ENCODE measurements at places on chromosomes 1 and 21. TPM values are rescaled to one million over a fixed set of nuclear protein-coding genes. Genes with fewer than 3 reads are reported as not detected.

GRCh38 chr1:30988045-30988444 lies 77.5 kb downstream of the PUM1 start:
- H3K4me3 ChIP-seq: no peak overlapping the region
- no peak overlapping the region for H3K27ac ChIP-seq
- H3K27me3 ChIP-seq: no peaks in the 10 kb centered on the region

GRCh38 chr21:24995216-24995615 lies 612.1 kb downstream of the MRPL39 start:
- H3K36me3 ChIP-seq: no peaks in the 10 kb centered on the region
- DNase-seq: no peak
- H3K27me3 ChIP-seq: no peaks in the 10 kb centered on the region
- no peaks in the 10 kb centered on the region for H3K4me1 ChIP-seq

The CAPN2 gene
- 101 TPM for total RNA-seq

GRCh38 chr1:101394041-101394440 lies 157.2 kb downstream of the S1PR1 start:
- H3K27me3 ChIP-seq: no peaks in the 10 kb centered on the region
- no peak overlapping the region for H3K27ac ChIP-seq
- no peak overlapping the region for H3K4me3 ChIP-seq
- H3K36me3 ChIP-seq: no peaks in the 10 kb centered on the region
